GM04503 (cell line): ENCODE measurements at places on chromosomes 3 and 15.

GRCh38 chr3:4351164-4351855 is 48.1 kb downstream of the SETMAR start:
- DNase-seq = no peak

DNA sequence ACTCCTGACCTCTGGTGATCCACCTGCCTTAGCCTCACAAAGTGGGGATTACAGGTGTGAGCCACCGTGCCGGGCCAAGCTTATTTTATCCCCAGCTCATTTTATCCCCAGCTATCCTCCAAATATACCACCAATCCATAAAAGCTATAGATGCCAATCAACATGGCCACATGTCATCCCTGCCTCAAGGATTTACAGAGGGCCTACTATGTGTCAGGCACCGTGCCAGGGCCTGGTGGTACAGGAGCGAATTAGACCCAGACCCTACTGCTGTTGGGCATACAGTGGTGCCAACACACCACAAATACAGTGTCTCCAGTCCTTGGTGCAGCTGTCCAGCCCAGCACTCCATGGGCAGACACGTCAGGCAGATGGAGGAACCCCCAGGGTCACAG is 73.4 kb downstream of the SCN5A start:
- DNase-seq = no peak

DNA sequence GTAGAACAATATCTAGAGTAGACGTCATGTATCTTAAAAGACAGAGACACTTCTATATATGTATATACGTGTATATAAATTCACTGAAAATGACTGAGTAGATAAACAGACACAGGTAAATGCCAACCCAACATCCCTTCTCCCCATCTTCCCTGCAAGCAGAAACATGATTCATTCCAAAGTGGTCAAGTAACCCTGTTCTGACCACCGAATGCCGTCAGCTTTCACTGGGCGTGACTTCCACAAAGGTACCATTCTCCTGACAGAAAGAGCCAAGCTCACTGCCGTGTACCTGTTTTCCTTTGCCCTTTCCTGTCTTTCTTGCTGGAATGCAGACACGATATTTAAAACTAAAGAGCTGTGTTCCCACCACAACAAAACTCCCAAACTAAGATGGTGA is 76.7 kb downstream of the TAFA4 start:
- DNase-seq = no peak

- DNase-seq = no peak
These were observed 644 bp upstream of the NGLY1 start for GRCh38 chr3:25783661-25784512.

DNA sequence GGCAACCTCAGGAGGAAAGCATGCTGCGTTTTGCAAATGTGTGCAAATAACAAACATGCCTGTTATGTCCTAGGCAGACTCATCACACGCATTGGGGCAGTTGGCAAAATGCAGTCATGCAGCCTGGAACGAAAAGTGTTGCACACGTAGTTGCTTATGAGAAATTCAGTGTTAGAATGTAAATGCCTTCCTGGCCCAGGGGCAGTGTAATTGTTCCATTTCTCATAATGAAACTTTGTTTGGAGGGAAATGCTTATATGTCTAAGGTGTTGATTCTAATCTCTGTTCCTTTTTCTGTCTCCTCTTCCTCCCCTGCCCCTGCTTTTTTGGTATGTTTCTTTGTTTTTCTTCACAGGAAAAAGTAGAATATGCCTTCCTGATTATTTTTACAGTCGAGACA is 156.0 kb downstream of the CACNA1D start:
- no peak for DNase-seq

DNA sequence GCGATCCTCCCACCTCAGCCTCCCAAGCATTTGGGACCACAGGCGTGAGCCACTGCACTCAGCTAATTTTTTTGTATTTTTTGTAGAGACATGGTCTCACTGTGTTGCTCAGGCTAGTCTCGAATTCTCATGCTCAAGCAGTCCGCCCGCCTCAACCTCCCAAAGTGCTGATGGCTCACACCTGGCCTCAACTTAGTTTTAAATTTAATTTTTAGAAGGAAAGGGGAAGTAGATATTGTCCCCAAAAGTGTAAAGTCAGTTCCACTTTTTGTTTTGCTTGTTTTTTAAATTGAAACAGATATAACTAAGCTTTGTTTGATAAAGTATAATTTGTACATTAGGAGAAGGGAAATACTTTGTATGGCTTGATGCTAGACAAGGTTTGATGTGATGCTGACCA is 31.3 kb upstream of the NFKBIZ start:
- no peak for DNase-seq

GRCh38 chr3:183328164-183328563 is 75.1 kb downstream of the B3GNT5 start:
- DNase-seq = no peak

- DNase-seq = no peak
These were observed 1005.2 kb upstream of the CADM2 start for GRCh38 chr3:83953417-83954089.

GRCh38 chr15:23647421-23648370 is at the start of gene MAGEL2:
TSS of gene MAGEL2 (minus strand) at chr15:23647867. CDS start at chr15:23647742, 125 bp downstream.
- DNase-seq = no peak
